ENCODE measurements at places on chromosomes 13 and 19.

- DNase-seq: peak; percentile 72
Observed at GRCh38 chr19:10760273-10760944, 42.5 kb downstream of the DNM2 start.

- DNase-seq: no peak
Observed at GRCh38 chr13:63632321-63632720, 2216.7 kb upstream of the PCDH20 start.

- DNase-seq: no peak
Observed at GRCh38 chr19:19230999-19231398, 19.2 kb downstream of the NCAN start.

DNA sequence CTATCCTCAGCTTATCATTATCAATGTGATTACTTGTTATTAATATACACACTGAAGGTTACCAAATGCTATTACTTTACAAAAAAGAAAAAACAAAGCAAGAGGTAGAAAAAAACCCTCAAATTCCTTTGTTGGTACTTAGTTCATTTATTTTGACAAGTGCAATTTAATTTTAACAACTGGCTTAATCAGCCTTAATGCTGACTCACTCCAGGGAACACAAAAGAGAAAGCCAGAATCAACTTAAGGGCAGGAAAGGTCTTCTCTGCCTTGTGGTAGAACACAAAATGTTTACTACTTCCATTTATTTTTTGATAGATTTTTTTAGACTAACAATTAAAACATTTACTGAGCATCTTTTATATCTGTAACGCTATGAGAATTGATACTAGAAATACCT lies 417.1 kb downstream of the PCDH17 start:
- DNase-seq: no peak

- DNase-seq: peak; percentile 69
Observed at GRCh38 chr13:98826146-98826545, 73.7 kb upstream of the SLC15A1 start.

DNA sequence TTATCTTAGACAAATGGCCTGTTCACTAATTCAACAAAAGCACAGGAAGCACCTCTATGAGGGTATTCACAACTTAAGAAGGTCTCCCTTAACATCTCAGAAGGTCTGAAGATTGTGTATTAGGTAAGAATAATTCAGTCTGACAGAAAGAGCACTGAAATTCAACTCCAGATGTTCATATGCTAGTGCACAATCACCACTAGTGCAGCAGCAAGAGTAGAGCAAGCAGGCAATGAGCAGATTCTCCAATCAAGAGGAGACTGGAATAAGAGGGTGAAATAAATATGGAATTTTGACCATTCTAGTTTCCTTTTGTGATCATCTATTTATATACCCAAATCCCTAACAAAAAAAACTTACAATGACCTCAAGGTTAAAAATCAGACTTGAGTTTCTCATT lies 52.0 kb downstream of the MPHOSPH8 start:
- DNase-seq: no peak

GRCh38 chr19:29831041-29831548 lies 19.3 kb downstream of the CCNE1 start:
- DNase-seq: no peak

GRCh38 chr19:39871886-39872866 lies 26.0 kb upstream of the FBL start:
- no peak for DNase-seq

GRCh38 chr19:49987159-49987698 lies 26.3 kb upstream of the SIGLEC11 start:
- DNase-seq: no peak

DNA sequence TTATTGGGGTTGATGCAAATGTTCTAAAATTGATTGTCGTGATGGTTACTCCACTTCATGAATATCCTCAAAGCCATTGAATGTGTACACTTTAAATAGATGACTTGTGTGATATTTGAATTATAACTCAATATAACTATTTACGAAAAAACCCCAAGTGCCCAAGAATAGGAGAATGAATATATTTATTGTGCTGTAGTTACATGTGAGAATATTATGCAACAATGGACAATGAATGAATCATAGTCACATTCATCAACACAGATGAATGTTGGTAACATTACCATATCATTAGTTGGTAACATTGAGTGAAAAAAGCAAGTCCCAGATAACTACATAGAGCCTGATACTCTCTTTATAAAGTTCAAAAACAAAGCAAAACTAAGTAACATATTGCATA lies 127.8 kb upstream of the UBL3 start:
- DNase-seq: no peak

- no peak for DNase-seq
Observed at GRCh38 chr13:30905932-30906383, at the start of gene MEDAG. Gene MEDAG (plus strand): TSS chr13:30906271. CDS start chr13:30906516, 245 bp downstream.

GRCh38 chr13:110894086-110894485 lies 20.8 kb downstream of the ANKRD10 start:
- DNase-seq: no peak

- DNase-seq: no peak
Observed at GRCh38 chr13:23289917-23290357, 109.2 kb downstream of the SGCG start.

DNA sequence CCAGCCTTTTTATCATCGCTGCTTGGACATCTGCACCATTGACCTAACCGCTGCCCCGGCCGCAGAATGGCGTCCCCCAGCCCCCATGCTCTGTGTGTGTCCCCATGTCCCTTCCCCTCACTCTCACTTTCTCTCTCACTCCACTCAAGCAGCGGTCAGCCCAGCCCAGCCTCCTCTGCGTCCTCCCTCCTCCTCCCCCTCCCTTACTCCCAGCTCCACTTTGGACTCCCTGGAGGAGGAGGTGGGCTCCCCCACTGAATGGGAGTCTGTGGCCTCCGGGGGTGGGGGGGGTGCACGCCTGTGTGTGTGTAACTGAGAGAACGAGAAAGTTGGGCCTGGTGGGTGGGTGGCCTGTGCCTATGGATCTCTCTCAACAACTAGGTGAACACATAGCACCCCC lies 2.2 kb downstream of the MAP2K7 start:
- DNase-seq: no peak

GRCh38 chr13:72760189-72760588 lies 21.5 kb downstream of the DIS3 start:
- no peak for DNase-seq

GRCh38 chr19:49533551-49534488 lies 6.0 kb downstream of the RCN3 start:
- peak; percentile 62 for DNase-seq

- DNase-seq: no peak
Observed at GRCh38 chr19:4429256-4429655, 26.8 kb downstream of the CHAF1A start.

DNA sequence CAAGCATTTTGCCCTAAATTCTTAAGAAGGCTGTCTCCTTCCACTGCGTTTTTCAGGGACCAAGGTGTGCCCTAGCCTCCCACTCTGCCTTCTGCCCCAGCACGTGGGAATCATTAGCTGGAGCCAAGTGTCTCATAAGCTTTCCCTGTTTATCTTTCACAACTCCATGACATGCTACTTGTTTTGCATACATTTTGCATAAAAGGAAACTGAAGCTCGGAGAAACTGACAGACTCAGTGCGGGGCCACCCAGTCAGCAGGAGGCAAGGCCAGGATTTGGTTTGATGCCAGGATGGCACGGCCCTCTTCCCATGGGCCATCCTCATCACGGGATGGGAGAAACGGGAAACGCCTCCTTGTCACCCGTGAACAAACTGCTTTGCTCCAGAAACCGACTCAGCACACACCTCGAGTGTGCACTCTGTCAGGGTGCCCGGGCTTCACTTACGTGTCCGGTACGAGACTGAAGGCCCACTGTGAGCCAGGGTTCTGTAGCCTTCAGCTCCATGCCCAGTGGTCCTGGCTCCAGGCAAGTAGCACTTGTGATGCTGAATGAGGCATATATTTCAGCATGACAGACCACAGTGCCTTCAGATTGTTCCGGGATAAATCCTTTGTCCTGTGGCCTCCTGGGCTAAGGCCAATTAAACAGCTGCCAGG lies 9.6 kb downstream of the CEBPA start:
- no peak for DNase-seq

DNA sequence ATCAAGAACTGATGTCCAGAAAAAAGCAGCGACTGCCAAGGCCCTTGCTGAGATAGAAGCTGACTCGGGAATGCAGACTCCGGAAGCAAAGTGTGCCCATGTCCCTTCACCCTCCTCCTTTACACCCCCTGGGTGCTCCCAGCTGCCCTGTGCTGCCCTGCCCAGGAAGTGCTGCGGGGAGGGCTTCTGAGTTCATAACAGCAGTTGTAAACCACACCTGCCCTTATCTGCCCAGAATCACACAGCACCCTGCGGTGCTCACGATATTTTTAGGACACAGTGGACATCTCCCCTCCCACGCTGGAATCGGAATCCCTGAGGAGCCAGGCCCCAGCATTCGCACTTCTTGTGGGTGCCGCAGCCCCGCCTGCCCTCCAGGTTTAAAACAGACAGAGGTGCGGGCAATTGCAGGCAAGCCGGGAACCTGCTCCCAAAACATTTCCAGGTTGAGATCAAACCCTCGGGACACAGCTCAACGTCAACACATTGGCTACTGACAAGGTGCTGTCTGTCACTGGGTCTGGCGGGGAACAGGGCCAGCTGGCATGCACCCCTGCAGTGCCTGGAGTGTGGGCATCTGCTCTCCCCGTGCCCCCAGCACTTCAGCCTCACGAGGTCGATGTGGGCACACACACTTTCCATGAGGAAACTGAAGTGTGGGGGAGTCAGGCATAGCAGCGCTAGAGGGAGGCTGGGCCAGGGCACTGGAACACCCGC lies 36.8 kb downstream of the RAB20 start:
- no peak for DNase-seq

GRCh38 chr19:38842439-38843174 lies 7.2 kb downstream of the HNRNPL start:
- DNase-seq: no peak

DNA sequence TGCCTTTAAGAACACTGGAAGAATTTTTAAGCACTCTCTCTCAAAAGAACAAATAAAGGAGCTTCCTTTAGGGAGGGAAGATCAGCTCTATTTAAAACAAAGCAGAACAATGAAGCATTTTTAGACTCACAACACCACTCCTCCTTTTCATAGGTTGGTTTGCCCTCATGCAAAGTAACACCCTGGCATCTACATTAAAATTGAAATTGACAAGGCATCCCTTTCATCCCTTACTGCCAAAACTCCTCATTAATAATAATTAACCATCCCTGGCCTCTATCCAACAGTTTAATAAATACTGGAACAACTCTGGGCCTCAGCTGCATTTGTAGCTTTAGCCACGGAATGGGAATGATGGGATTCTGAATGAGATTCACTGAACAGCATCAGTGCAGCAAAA lies 929.1 kb downstream of the PCDH9 start:
- DNase-seq: no peak

GRCh38 chr13:99983499-99984401 lies 2.2 kb downstream of the ZIC2 start:
- peak; percentile 50 for DNase-seq

DNA sequence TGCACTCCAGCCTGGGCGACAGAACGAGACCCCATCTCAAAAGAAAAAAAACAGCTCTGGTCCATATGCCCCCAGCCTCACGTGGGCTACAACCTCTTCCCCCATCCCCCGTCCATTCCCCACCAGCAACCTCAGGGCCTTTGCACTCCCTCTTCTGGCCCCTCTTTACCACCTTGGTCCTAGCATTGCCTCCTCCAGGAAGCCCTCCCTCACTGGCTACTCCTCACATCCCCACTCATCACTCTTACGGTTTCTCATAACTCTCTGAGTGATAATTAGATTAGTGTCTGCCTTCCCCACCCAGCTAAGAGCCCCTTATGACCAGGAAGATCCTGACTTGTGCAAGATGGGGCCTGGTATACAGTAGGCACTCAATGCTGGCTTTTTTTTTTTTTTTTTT lies 30.8 kb downstream of the IL12RB1 start:
- no peak for DNase-seq

DNA sequence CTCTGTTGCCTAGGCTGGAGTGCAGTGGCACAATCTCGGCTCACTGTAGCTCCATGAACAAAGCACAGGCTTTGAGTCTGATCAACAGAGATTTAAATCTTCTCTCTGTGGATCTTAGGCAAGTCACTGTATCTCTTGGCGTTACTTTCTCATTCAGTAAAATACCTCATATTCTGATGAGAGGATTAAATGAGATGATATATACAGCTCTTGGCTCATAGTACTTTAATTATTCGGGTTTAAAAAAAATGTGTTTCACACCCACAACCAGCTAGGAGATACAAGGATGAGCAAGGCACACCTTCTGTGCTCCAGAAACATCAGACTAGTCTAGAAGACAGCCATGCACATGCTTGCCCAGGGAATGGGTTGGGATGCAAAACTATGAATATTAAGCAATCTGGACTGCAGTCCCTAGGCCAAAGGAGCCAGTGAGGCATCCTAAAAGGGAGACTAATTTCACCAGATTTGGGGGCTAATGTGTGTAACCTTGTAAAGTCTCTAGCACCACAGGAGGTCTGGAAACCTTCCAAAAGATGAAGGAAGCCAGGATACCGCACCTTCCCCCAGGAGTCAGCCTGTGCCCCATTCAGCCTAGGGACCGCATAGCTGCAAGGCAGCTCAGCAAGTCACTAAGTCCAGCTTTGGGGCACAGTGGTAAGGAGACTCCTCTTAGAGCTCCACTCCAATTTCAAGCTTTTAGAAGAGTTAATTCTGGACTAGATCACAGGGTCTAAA lies 2.5 kb downstream of the VPS36 start:
- DNase-seq: peak; percentile 4

GRCh38 chr19:10270616-10271394 lies at the start of gene ICAM1:
Gene ICAM1 (plus strand): TSS chr19:10271120. CDS start chr19:10271160, 40 bp downstream.
- DNase-seq: peak; percentile 5

DNA sequence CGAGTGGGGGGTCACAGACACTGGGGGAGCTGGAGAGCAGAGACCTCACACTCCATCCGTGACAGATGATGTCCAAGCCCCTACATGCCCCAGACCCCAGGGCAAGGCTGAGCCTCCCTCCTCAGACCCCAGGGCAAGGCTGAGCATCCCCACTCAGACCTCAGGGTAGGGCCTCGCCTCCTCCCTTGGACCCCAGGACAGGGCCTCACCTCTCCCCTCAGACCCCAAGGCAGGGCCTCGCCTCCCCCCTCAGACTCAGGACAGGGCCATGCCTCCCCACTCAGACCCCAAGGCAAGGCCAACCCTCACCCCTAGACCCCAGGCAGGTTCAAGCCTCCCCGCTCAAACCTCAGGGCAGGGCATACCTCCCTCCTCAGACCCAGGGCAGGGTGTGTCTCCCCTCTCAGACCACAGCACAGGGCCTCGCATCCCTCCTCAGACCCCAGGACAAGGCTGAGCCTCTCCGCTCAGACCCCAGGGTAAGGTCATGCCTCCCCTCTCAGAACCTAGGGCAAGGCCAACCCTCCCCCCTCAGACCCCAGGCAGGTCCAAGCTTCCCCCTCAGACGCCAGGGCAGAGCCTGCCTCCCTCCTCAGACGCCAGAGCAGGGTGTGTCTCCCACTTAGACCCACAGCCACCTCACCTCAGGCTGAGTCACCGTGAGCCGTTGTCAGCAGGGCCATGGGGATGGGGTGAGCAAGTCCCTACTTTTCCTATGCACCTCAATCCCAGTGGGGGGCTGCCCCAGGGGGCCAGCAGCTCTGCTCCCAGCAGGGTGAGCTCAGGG lies 1.7 kb upstream of the S1PR4 start:
- no peak for DNase-seq
